Frontal cortex (tissue), 4 donors: ENCODE measurements at places on chromosomes 2 and 18. TPM values are rescaled to one million over a fixed set of nuclear protein-coding genes. Genes with fewer than 3 reads are reported as not detected.

Gene CHCHD5
- total RNA-seq: 3.3 TPM

DNA sequence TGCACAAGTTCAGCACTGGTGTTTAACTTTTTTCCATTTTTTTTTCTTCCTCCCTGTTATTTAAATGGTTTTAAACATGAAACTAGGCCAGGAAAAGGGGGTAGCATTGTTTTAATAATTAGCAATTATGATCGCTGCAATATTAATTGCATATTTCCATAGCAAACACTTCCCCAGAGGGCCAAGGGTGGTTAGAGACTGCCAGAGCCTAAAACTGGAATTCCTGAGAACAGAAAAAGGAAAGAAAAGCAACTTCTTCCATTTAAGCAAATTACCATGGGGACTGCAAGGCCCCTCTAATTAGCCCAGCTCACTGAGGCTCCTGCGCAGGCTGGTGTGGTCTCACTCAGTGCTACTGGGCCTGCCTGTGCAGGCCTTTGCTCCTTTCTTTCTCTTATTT lies 201.5 kb downstream of the SMAD2 start:
- DNase-seq: no peak

- DNase-seq: no peak
Measured at GRCh38 chr2:105778080-105778607, 33.4 kb downstream of the NCK2 start.

GRCh38 chr2:1170241-1170640 lies 219.6 kb downstream of the SNTG2 start:
- no peak for DNase-seq

GRCh38 chr2:50831676-50832075 lies 200.3 kb downstream of the NRXN1 start:
- DNase-seq: no peak

- DNase-seq: no peak
Measured at GRCh38 chr2:201642086-201642578, 1.2 kb downstream of the TMEM237 start.

- no peak for DNase-seq
Measured at GRCh38 chr18:67862069-67862468, 345.5 kb upstream of the DSEL start.

Gene TCF23
- not detected for total RNA-seq

- DNase-seq: no peak
Measured at GRCh38 chr2:165002638-165003037, 47.3 kb upstream of the SLC38A11 start.
